ENCODE measurements at places on chromosomes 12 and 14. TPM values are rescaled to one million over a fixed set of nuclear protein-coding genes. Genes with fewer than 3 reads are reported as not detected.

- no peak for DNase-seq
Measured at GRCh38 chr12:106064721-106065021, 74.1 kb downstream of the NUAK1 start.

- DNase-seq = no peak
Measured at GRCh38 chr14:68770553-68771286, 22.1 kb downstream of the ZFP36L1 start.

- no peak for DNase-seq
Measured at GRCh38 chr12:41507286-41507685, 319.2 kb downstream of the PDZRN4 start.

GRCh38 chr12:76864791-76865400 is 13.9 kb downstream of the CSRP2 start:
- no peak for DNase-seq

- no peak for DNase-seq
Measured at GRCh38 chr14:54976316-54976715, 50.6 kb downstream of the WDHD1 start.

GRCh38 chr12:57927086-57927485 is 14.3 kb upstream of the ATP23 start:
- DNase-seq = no peak

Gene ARID4A
- 2.6 TPM for polyA plus RNA-seq

DNA sequence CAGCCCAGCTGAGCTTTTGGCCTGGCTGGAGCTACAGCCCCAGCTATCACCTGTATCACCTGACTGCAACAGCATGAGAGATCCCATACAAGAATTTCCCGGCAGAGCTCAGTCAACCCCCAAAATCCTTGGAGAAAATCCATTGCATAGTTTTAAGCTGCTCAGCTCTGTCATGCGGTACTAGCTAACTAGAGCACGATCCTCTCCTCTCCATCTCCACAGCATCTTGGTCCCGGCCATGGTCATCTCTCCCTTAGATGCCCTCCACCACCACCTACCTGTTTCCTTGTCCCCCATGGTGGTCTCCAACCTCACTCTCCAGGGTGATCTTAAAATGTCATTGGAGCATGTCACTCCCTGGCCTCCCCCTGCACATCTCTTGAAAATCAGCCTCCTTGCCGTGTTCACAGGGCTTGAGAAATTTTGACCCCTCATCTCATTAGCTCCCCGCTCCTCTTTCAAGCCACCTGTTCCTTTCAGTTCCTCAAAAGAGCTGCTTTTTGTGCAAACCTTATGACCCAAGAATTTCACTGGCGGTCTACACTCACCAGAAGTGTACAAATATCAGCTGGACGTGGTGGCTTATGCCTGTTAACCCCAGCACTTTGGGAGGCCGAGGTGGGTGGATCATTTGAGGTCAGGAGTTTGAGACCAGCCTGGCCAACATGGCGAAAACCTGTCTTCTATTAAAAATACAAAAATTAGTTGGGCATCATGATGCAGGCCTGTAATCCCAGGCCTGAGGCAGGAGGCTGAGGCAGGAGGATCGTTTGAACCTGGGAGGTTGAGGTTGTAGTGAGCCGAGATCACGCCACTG is 8.1 kb upstream of the CLMN start:
- no peak for DNase-seq

DNA sequence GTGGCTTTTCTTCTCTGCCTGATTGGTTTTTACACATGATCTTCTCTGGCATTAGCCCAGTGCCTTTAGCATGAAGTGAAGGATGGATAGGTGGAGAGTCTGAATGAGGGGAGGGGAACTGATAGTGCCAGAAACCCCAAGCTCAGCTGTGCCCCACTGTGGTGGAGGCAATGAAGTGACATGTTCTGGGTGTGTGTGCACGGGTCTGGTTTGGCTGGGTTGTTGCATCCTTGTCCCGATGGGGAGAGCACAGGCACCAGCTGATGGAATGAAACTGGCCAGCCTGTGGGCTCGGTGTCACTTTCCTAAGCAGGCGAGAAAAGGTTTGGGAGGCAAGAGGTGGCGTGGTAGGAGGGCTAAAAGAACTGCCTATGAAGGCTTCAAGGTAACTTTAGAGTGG is 65.3 kb downstream of the CACNA1C start:
- DNase-seq = no peak

DNA sequence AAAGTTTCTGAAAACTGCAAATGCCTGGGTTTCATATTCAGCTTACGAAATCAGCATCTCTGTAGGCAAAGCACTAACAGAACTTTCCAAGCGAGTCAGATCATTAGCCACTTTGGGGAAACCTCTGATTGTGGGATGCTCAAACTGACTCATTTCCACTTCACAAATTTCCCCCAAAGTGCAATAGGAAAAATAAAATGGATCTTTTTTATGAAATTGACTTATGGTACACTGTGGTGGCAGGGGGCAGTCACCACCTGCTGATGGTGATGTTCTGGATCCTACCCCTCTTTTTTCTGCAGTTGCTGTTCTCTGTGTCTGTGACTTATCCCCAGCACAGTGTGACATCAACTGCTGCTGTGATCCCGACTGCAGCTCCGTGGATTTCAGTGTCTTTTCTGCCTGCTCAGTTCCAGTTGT is 5.6 kb downstream of the TCTN1 start:
- DNase-seq = no peak

GRCh38 chr12:132662901-132663755 is 24.0 kb downstream of the POLE start:
- no peak for DNase-seq

- DNase-seq = peak; percentile 62
Measured at GRCh38 chr14:102057480-102058114, 29.2 kb downstream of the HSP90AA1 start.

Gene KLRG1
- polyA plus RNA-seq = 569 TPM

GRCh38 chr12:97200181-97200580 is 262.4 kb upstream of the RMST start:
- no peak for DNase-seq

- no peak for DNase-seq
Measured at GRCh38 chr12:53328043-53328435, 6.6 kb upstream of the AAAS start.

GRCh38 chr14:100436745-100437406 is 113.7 kb downstream of the SLC25A47 start:
- DNase-seq = no peak

DNA sequence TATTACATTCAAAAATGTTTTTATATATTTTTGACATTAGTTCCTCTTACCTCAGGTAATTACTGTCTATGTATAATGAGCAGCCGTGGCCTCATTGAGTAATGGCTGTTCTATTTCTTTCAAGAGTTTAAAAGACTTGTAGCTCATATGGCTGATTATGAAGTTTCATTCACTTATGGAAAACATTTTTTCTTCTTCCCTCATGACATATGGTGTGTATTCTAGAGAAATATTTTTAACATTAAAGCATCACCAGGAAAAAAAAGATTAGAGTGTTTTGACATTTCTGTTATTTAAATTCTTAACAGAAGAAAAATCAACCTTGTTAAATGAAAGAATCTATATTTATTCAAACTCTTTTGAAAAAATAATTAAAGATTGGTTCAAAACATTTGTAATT is 422.4 kb downstream of the TMEM117 start:
- DNase-seq = no peak

DNA sequence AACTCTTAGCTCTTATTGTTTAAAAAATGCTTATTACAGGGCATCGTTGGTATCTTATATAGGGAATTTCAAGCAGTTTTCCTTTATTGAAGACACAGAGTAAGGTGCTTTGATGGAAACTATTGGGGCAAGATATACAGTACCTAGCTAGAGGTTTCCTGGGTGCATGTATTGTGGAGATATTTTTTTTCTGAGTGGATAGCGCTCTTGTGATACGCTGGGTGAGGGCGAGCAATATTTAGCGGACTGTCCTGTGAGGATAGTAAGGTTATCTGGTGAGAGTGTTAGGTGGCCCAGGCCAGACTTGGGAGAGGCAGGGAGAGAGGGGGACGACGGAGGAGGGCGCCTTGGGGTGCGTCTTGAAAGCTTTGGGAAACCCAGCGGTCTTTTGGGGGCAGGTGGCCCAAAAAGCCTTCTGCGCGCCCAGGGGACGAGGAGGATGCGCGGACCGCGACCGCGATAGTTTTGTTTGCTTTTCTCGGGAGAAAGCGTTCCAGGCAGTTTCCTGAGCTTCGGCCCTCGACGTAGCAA is 596 bp upstream of the BICD1 start:
- no peak for DNase-seq

DNA sequence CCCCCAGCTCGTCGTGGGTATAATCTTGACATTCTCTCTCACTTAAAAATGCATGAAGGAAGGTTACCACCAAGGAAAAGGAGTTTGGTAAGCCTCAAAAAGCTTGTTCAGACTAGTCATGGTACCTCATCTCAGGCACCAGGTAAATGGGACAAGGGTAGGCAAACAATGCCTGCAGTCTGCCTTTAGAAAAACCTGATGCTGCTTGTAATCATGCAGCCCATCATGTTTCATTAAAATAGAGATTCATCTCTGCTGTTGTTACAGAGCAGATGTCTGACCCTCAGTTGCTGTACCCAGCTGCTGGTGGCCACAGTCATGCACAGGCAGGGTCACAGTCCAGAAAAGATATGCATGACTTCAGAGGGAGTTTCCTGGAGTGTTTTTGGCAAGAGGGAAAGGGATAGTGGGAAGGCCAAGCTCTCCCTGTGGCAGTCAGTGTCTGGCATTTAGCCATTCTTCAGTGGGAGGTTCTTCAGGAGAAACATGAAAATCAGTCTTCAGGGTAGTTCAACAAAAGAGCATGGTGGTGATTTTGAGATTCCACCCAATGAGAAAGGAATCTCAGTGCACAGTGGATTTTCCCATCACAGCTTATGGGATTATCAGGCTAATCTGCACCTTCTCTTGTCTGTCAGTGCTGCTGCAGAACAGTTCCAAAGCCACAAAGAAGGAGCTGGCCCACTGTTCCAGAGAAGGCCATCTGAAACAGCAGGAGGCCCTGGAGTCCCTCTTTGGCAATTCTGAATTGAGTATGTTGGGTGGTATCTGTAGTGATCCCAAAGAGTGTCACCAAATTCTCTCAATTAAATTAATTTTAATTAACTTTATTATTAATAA is 202.7 kb upstream of the FRMD6 start:
- no peak for DNase-seq

GRCh38 chr12:33828326-33828725 is 194.0 kb upstream of the ALG10 start:
- no peak for DNase-seq

Gene ZNF385A
- 2.2 TPM for polyA plus RNA-seq

Gene PRB2
- polyA plus RNA-seq = not detected

GRCh38 chr12:32039917-32040575 is 66.6 kb upstream of the BICD1 start:
- DNase-seq = no peak

- DNase-seq = no peak
Measured at GRCh38 chr12:24770821-24771220, 178.1 kb downstream of the BCAT1 start.

Gene GLIPR1L2
- 0.84 TPM for polyA plus RNA-seq

DNA sequence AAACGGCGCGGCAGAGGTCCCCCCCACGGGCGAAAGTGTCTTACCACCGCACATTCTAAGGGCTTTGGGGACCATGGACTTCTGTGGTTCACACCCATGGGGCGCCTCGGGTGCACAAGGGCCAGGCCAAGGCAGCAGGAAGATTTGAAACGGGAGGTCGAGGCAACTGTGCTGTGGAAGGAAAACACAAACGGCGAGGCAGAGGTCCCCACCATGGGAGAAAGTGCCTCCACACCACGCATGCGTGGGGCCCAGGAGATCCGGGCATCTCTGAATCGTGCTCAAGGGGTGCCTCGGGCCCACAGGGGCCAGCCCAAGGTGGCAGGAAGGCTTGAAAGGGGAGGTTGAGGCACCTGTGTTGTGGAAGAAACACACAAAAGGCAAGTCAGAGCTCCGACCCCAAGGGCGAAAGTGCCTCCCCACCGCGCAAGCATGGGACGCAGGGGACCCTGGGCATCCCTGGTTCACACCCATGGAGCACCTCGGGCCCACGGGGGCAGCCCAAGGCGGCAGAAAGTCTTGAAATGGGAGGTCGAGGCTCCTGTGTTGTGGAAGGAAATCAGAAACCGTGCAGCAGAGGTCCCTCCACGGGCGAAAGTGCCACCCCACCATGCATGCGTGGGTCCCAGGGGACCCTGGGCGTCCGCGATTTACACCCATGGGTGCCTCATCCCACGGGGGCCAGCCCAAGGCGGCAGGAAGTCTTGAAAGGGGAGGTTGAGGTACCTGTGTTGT is 371.0 kb downstream of the ALG10 start:
- no peak for DNase-seq

- no peak for DNase-seq
Measured at GRCh38 chr12:31466768-31467167, 124.2 kb downstream of the DENND5B start.

DNA sequence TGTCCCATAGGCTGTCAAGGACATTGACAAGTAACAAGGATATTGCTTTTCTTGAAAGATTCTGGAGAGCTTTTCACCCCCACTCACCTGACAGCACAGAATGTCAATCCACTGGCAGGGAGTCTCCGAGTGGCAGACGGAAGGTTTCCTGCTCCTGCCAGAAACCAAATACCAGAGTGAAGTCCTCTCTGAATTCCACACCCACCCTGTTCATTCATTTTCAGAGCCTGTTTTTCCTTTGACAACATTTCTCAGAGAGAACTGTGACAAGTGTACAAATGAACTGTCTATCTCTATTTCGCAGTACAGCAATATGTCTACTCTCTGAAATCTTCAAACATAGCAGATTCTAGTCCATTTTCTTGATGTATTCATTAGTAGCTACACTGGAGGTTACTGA is 26.2 kb upstream of the BICD1 start:
- no peak for DNase-seq

DNA sequence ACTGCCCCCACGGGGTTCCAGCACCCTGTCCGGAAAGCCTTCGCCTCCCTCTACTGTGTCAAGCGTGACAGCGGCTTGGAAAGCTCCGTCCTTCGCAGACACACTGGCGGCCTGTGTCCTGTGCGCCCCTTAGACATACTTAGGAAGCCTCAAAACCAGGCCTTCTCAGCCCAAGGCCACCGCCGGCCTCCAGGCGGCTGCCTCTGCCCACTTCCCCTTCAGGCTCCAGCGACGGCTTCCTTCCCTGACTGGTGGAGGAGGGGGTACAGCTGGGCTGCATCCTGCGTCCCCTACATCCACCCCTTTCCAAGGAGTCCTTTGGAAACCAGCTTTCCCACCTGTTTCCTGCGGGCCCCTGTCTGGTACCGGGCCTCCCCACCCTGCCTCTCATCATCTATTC is 2.5 kb upstream of the CACNA2D4 start:
- no peak for DNase-seq

Gene LBHD2
- not detected for polyA plus RNA-seq

Gene RFX4
- not detected for polyA plus RNA-seq
